ENCODE measurements at places on chromosomes 16 and 17. TPM values are rescaled to one million over a fixed set of nuclear protein-coding genes. Genes with fewer than 3 reads are reported as not detected.

DNA sequence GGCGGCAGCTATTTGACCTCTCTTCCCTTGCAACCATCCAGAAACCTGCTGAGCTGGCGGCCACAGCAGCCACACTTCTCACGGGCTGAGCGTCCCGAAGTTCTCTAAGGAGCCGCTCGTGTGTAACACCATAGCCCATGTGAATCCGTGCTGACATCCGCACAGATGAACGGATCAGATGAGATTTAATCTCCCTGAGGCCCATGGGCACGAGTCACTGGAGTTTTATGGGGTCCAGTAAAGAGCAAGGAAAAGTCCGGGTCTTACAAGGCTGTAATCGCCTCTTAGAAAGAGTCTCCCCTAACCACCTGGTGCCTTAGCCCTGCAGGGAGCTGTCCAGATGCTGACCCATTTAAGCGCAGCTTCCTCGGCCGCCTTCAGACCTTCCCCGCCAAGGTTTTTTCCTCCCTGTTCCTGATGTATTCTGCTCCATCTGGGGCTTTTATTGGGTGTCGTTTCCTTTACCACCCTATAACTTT, 5.5 kb upstream of the CACNG5 start:
- no peak overlapping the region for H3K4me3 ChIP-seq
- H3K27me3 ChIP-seq, result peaks cover 12% of the 10 kb centered on the region
- H3K27ac ChIP-seq, result no peak overlapping the region
- no peak for DNase-seq
- H3K4me1 ChIP-seq, result no peaks in the 10 kb centered on the region
- no peaks in the 10 kb centered on the region for H3K36me3 ChIP-seq

DNA sequence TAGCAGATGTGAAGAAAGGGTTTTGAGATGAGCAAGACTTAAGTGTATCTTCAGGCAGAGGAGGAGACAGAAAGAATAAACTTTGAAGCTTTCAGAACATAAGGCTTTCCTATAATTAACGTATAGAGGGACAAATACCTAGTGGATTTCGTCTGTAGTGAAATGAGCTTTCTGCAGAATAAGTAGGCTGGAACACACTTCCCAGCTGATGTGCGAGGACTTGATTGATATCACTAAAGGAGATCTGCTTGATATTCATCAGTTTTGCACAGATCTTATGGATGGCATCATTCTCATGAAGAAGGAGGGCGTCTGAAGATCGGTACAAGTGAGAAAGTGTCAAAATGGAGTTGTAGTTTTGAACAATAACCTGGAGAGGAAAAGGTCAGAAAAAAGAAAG, 14.8 kb downstream of the TUBD1 start:
- no peak overlapping the region for H3K4me3 ChIP-seq
- no peaks in the 10 kb centered on the region for H3K27me3 ChIP-seq
- H3K27ac ChIP-seq, result no peak overlapping the region
- no peaks in the 10 kb centered on the region for H3K4me1 ChIP-seq

- no peak overlapping the region for H3K27ac ChIP-seq
- H3K36me3 ChIP-seq, result no peaks in the 10 kb centered on the region
- H3K4me1 ChIP-seq, result no peaks in the 10 kb centered on the region
- peak; percentile 29 for DNase-seq
Measured at GRCh38 chr16:9977333-9977897, 204.8 kb downstream of the GRIN2A start.

- H3K27ac ChIP-seq, result no peak overlapping the region
- no peaks in the 10 kb centered on the region for H3K27me3 ChIP-seq
- no peak for DNase-seq
- no peak overlapping the region for H3K4me3 ChIP-seq
Measured at GRCh38 chr16:49937886-49938285, 82.0 kb upstream of the ZNF423 start.

DNA sequence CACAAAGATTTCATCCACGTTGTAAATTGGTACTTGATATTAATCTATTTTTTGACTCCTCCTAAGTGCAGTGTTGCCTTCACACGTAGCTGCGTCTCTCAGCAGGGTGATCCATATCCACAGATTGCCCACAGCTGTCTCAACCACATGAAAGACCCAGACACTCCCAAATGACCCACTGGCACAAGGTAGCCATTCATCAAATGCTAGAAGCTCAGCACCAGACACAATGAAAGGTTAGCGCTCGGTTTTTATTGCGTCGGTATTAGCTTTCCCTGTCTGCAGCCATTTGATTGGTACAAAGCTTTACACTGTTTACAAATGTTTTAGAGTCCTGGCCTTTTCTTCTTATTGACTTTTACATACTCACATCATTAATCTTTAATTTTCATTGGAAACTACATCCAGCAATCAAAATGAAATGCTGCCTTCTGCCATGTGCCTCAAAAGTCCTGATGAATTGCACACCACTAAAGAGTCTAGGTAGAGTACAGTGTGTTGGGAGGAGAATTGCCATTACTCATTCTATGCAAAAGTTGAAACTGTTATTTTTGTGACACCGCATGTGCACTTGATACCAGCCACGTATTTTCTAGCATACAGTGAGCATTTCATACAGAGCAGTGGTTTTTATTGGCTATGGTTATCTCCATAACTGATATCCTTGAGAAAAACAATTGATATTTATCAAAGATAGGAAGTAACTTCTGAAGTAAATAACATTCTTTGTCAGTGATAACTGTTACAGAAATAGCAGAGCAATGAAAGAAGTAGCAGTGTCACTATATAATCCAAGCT, 127.3 kb upstream of the NUDT7 start:
- no peak for DNase-seq
- H3K27me3 ChIP-seq, result no peaks in the 10 kb centered on the region
- H3K4me1 ChIP-seq, result no peaks in the 10 kb centered on the region
- H3K4me3 ChIP-seq, result no peak overlapping the region
- no peaks in the 10 kb centered on the region for H3K36me3 ChIP-seq
- no peak overlapping the region for H3K27ac ChIP-seq

- H3K27me3 ChIP-seq, result no peaks in the 10 kb centered on the region
- H3K36me3 ChIP-seq, result peaks cover 22% of the 10 kb centered on the region
- H3K4me1 ChIP-seq, result peaks cover 38% of the 10 kb centered on the region
- DNase-seq, result no peak
- no peak overlapping the region for H3K27ac ChIP-seq
- H3K4me3 ChIP-seq, result no peak overlapping the region
Measured at GRCh38 chr16:27723711-27724481, 174.0 kb downstream of the KATNIP start.

Gene TNFSF12
- 136 TPM for total RNA-seq

GRCh38 chr16:64589836-64590235, 532.0 kb downstream of the CDH11 start:
- no peaks in the 10 kb centered on the region for H3K4me1 ChIP-seq
- no peaks in the 10 kb centered on the region for H3K27me3 ChIP-seq
- H3K27ac ChIP-seq, result no peak overlapping the region
- no peak for DNase-seq

Data from esophagus muscularis mucosa (tissue), 4 donors.